Hematopoietic multipotent progenitor cell (in vitro differentiated cells): ENCODE measurements at places on chromosomes 1 and 21.
A peak's percentile ranks its signal among the peaks of the same experiment; 100 is the strongest.

- DNase-seq, result no peak
These were observed 6.0 kb downstream of the RGL1 start for GRCh38 chr1:183810756-183811544.

DNA sequence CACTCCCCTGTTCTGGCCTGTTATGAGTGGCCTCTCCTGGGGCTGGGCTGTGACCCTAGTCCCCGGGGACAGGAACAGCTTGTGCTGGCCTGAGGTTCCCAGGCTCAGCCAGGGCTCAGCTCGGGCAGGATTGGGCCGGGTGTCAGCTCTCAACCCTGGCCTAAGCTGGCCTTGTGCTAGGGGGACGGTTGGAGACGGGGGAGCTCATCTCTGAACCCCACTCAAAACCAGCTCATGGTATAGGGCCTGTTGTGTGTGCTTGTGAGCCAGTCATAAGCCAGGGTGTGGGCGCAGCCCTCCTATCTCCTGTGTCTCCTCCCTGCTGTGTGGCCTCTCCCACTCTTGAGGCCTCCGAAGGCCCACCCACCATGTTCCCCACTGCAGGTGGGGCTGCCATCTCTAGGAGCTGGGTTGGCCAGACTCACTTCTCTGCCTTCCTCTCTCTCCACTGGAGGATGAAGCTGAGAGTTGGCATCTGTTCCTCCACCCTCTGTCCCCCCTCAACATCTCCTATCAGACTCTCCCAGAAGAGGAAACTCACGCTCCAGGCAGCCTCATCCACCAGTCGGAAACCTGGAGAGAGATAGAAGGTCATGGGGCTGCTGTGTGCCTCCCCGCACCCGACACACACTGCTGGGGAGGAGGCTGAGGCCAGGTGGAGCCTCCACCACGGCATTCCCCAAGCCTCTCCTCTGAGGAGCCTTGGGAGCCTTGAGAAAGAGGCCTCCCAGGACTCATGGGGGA lies 1.4 kb downstream of the PEAR1 start:
- DNase-seq, result peak; percentile 79

GRCh38 chr1:237239248-237239647 lies 197.3 kb downstream of the RYR2 start:
- DNase-seq, result no peak

DNA sequence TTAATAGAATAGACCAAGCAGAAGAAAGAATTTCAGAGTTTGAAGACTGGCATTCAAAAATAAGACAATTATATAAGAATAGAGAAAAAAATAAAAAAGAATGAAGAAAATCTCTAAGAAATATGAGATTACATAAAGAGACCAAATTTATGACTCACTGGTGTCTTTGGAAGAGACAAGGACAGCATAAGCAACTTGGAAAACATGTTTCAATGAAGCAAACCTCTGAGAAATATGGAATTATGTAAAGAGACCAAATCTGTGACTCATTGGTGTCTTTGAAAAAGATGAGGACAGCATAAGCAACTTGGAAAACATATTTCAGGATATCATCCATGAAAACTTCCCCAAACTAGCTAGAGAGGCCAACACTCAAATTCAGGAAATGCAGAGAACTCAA lies 60.4 kb upstream of the LYPLAL1 start:
- DNase-seq, result no peak

GRCh38 chr1:177771688-177772087 lies 198.2 kb downstream of the SEC16B start:
- DNase-seq, result no peak

DNA sequence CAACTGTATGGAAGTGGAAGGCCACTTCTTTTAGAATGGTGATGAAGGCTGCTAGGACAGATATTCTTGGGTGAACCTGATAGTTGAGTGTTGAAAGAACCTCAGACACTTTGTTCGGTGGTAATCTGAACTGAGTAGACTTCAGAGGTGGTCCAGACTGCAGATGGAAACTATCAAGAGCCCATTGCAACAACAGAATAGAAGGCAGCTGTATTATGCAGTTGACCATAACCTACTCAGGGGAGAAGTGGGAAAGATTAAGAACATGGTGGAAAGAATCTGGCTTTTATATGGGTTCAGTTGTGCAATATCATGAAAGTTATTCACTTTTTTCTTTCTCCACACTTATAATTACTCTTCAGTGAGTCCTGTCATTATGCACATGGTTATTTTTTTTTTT lies 194.0 kb downstream of the KCNK2 start:
- no peak for DNase-seq

- peak; percentile 89 for DNase-seq
These were observed 38.7 kb upstream of the TTC34 start for GRCh38 chr1:2840036-2840809.

DNA sequence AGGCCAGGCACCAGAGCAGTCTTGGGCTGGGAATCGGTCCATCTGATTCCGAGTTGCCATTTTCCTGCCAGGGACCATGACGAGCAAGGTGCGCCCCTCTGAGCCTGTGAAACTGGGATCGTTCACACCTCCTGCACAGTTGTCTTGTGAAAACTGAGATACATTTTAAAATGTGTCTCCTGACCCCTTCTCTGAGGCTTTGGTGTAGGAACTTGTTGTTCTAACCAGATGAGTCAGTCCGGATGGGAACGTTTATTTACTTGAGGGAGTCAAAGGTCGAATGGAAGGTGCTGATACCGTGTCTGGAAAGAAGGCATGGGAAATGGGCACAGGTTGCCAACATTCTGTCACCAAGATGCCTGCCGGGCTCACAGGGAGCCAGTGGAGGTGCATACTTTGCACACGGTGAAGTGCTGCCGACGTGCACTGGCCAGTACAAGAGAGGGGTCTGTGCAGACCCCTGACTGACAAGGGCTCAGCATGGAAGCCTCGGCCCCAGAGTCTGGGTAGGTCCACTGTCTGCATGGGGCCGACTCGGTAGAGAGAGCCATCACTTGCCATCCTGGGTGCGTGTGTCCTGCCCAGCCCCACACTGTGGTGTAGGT lies 7.4 kb upstream of the KCNN3 start:
- DNase-seq, result no peak

- DNase-seq, result no peak
These were observed 3.8 kb upstream of the TCEA3 start for GRCh38 chr1:23428136-23428905.

- DNase-seq, result no peak
These were observed 59.9 kb downstream of the JAK1 start for GRCh38 chr1:64906447-64906846.

GRCh38 chr1:220336391-220337031 lies 64.3 kb upstream of the RAB3GAP2 start:
- DNase-seq, result no peak

DNA sequence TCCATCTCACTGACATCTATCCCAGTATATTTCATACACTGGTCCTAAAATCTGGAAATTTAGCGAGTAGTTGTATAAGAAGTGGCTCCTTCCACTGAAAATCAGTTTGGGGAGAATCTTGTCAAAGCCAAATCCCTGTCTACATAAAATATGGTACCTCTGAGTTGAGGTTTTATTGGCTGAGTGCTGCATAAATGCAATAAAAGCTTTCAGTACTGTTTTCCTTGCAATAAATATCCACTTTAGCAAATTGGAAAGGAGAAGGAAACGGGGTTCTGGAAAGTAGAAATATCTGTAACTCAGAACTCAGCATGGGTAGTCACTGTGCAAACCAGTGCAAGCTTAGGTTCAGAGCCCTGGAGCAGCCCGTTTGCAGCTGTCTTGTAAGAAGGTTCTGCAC lies 580.2 kb downstream of the SMYD3 start:
- DNase-seq, result no peak

DNA sequence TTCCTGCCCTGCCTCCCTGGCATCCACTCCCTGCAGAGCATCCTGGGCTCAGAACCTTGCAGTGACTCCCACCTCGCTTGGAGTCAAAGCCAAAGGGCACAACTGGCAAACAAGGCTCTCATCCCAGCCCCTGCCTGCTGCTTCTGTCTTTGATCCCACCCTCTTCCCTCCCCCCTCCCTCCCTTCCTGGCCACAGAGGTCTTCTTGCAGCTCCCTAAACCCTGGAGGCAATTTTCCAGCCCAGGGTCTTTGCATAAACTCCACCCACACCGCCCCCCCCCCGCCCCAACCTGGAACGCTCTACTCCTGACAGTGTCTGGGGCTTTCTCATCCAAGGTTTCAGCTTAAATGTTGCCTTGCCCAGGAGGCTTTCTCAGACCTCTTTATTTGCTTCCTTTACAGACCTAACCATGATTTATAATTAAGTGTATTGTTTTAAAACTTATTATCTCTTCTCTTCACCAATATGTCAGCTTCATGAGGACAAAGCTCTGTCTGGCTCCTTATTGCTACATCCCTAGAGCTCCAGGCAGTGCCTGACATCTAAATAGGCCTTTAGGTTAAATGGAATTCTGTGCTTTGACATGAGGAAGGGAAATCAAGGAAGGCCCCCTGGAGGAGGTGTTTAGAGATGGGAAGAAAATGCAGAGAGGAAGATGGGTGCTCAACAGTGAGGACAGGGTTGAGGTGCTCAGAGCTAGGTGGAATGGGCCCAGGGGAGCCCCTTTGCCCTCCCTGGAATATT lies 37.7 kb upstream of the PADI1 start:
- no peak for DNase-seq

GRCh38 chr1:176122282-176122681 lies 84.8 kb downstream of the COP1 start:
- DNase-seq, result no peak

DNA sequence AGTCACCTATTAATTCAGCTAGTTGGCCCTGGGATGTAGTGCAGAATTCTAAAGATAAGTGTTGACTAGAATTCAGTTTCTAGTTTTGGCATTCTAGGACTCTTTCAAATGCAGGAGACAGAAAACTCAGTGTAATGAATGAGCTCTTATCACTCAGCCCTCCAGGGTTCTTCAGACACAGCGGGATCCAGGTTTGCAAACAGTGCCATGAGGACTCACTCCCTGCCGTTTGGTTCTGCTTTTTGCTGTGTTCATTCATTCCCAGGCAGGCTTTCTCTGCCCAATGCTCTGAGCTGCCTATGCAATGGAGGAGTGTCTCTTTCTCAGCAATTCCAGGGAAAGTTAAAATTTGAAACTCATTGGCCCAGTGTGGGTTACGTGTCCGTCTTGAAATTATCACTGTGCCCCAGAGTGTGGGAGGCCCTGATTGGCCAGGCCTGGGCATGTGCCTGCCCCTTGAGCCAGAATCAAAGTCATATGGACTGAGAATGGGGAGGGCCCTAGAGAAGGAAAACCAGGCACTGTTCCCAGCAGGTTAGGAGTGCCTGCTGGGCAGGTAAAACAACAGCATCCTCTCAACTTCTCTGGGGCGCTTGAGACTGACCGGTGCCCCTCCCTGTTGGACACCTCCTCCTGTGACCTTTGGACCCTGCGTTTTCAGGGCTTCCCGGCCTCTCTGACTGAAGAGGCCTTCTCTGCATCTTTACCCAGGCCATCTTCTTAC lies 43.4 kb downstream of the TMEM51 start:
- DNase-seq, result no peak

GRCh38 chr1:154520333-154520732 lies 18.1 kb upstream of the SHE start:
- peak; percentile 5 for DNase-seq

DNA sequence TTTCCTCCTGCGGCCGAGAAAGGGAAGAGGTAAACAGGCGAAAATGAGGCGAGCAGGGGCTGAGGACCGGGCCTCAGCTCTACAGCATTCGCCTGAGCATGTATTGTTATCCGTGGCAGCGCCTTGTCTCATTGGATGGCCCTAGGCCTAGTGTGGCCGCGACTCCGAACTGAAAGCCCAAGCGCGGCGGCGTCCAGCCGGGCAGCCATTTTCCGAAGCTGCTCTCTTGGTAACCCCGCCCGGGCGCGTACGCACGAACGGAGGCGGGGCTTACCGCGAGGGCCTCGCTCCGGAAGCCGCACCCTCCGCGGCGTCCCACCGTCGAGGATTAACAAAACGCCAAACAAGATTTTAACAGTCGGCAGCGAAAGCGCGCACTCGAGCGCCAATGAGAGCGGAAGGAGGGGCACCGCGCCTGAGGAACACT lies 797 bp upstream of the USP1 start:
- no peak for DNase-seq

DNA sequence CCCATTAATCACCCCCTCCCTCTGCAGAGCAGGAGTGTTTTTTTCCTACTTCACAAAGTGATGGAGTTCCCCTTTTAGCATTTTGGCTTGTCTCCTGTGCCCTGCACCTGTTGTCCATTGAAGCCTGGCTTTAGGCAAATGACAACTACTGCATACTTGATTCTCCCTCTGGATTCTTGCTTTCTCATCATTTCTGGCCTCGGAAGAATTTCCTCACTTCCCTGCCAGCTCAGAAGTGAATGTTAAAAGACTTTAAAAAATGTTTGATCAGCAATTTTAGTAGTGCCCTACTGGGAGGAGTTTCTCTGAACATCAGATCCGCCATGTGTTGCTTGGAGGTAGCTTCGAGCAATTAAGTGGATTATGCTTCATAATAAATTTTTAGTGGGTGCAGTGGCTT lies 28.1 kb downstream of the RCOR3 start:
- DNase-seq, result no peak

DNA sequence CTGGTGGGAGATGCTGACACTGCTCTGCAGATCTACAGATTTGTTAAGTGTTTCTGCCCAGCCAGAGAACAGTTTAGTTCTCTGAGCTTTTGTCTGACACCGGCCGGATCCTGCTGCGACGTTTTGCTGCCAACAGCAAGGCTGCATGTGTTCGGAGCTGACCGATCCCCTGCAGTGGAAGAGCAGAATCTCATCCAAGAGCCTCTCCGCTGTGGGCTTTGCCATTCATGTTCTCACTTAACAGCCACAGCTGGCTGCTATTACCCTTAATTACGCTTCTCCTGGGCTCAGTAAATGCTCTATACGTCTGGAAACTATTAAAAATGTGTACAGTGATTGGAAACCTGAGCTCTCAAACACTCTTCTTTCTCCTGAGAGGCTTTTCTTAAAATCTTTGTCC lies 105.3 kb downstream of the BCAR3 start:
- DNase-seq, result no peak

DNA sequence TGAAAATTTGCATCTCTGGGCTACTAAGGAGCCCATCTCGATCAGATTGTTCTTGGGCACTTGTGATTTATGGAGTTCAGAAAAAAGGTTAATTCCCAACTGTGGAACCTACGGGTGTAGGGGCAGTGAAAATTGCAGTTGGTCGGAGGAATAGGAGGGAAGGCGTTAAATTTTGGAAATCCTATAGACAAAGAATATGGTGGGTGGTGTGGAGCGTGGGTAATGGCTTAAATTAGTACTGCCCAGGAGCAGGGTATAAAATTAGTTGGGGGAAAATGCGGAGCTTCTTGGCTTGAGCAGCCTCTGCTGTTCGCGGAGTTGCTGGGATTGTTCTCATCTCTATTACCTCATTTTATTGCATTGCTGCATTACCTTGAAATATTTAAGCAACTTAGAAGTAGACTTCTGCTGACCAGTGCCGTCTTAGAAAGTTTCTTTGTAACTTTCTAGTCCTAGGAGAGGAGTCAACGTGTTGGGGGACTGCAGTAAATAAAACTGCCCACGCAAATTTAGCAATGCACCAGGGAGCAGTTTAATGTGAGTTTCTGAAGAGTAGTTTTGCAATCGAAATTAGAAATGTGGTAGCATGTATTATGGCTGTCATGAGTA lies 514 bp downstream of the S1PR1 start:
- DNase-seq, result no peak

DNA sequence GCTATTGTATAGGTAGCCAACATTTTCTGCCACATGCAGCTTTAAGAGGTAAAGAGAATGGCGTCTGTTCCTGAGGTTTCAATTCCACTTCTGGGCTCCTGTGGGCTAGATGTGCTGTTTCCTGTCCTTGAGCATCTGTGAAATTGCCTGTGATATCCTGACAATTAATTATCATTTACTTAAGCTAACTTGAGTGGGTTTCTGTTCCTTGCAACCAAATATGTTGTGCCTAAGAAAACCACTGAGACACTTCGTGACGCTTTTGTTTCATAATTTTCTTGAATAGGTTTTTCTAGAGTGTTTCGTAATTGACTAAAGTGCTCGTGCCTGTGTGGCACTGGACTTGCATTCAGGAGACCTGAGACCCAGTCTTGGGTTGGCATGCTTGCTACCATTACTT lies 127.3 kb upstream of the POU3F1 start:
- DNase-seq, result no peak
